ENCODE measurements at places on chromosomes 16 and 17. TPM values are rescaled to one million over a fixed set of nuclear protein-coding genes. Genes with fewer than 3 reads are reported as not detected.

DNA sequence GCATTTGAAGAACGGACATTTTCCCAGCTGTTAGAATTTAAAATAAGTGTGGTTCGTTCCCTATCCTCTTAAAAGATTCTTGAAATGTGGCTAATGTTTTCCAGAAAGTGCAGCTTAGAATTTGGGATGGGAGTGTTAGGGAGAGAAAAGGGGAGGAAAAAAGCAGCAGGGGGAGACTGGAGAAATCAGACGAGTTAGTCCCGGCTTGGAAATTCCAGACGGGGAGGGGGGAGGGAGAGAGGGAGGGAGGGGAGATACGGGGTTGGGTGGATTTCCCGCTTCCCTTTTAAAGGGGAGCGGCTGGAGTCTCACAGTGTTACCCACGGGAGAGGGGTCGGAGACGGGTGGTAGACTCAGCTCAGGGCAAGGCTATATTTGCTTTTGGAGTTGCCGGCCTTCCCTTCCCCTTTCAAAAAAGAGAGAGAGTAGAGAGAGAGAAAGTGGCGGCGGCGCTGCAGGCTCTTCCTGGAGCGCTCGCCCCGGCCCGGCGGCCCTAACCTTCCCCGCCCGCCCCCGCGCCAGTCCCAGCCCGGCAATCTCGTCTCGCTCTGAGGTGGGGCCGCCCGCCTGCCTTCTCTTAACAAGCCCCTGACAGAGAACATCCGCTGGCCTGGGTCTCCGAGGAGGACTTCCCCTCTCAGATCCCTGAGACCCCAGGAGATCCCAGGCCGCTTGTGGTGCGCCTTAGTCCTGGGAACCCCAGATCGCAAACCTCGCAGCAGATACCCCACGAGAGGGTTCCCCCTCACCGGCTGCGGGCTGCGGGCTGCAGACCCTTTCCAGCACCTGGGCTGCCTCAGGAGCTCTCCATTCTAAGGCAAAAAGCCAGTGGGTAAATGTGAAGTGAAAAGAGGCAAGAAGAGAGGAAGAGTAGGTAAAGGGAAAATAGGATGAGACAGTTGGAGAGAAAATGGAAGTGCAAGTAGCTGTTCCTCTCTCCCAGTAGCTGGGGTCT lies 6.6 kb downstream of the IGF2BP1 start:
- peak; percentile 39 for DNase-seq

PLLP gene
- polyA plus RNA-seq, result 0.46 TPM

- DNase-seq, result no peak
Observed at GRCh38 chr17:41667280-41668041, 21.2 kb upstream of the EIF1 start.

USP36 gene
- 22.3 TPM for polyA plus RNA-seq

- no peak for DNase-seq
Observed at GRCh38 chr17:56624309-56624708, 30.8 kb downstream of the NOG start.

FBXW10 gene
- not detected for polyA plus RNA-seq

- DNase-seq, result no peak
Observed at GRCh38 chr16:29307598-29308507, 98.7 kb downstream of the NPIPB11 start.

DPEP2 gene
- not detected for polyA plus RNA-seq

DNA sequence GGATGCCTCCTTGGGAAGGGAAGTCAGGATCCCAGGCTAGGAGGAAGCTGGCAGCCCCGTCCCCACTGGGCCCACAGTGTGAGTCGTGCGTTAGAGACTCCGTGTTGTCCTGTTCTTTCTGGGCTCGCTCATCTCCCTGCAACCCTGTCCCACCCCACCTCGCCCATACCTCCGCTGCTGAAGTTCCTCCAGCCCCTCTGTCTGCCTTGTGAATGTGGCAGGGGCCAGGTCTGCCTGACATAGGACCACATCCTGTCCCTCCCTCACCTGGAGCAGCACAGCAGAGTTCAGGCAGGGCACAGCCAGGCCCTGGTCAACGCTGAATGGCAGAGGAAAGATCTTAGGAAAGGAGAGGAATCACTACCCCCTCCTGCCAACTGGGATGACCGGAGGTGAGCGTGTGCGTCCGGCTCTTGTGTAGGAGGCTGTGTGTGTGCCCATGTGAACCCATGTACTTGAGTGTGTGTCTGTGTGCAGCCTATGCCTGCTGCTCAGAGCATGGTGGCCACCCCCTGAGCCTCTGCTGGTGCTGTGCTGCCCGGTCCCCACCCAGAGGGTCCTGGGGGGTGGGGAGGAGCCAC lies 12.8 kb downstream of the KCNJ18 start:
- DNase-seq, result no peak

GRCh38 chr16:81821436-81822128 lies 42.5 kb downstream of the PLCG2 start:
- no peak for DNase-seq

Measured in GM23248 (cell line).